ENCODE measurements at places on chromosomes 16 and 17.

- DNase-seq: no peak
Observed at GRCh38 chr16:72923757-72924156, 124.2 kb downstream of the ZFHX3 start.

- DNase-seq: peak; percentile 12
Observed at GRCh38 chr17:73592501-73592961, 51.7 kb downstream of the SDK2 start.

DNA sequence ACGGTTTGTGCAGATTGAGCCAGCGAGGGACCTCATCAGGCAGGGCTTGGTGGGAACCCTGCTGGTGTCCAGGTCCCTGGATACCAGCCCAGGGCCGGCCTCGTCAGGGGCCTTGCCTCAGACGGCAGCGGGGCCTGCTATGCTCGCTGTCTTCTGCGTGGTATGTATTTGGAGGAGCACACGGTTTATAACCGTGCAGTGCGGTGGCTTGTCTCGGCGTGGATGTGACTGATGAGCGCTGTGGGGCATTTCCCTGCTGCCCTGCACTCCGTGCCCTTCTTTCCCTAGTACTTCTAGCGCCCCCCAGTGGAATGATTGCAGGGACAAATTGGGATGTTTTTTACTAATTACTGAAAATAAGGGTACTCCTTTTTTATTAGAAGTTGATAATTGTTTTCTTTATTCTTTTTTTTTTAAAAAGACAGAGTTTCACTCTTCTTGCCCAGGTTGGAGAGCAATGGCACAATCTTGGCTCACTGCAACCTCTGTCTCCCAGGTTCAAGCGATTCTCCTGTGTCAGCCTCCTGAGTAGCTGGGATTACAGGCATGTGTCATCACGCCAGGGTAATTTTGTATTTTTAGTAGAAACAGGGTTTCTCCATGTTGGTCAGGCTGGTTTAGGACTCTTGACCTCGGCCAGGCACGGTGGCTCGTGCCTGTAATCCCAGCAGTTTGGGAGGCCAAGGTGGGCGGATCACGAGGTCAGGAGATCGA, 15.3 kb downstream of the TBCD start:
- peak; percentile 27 for DNase-seq

DNA sequence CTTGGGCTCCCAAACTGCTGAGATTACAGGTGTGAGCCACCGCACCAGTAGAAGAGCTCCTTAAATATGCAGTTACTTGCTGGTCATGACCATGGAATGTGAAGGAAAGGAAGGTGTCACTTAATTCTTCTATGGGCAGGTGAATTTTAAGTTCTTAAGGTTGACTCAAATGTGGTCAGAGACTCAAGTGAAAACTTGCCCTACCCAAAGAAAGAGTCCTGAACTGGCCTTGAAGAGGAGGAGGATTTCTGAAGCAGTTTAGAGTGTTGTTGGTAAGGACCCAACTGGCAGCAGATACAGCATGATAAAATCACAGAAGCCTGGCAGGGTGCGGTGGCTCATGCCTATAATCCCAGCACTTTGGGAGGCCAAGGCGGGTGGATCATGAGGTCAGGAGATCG, 29.4 kb downstream of the CHD9 start:
- no peak for DNase-seq

- DNase-seq: no peak
Observed at GRCh38 chr17:61219460-61219859, 180.2 kb upstream of the TBX2 start.

DNA sequence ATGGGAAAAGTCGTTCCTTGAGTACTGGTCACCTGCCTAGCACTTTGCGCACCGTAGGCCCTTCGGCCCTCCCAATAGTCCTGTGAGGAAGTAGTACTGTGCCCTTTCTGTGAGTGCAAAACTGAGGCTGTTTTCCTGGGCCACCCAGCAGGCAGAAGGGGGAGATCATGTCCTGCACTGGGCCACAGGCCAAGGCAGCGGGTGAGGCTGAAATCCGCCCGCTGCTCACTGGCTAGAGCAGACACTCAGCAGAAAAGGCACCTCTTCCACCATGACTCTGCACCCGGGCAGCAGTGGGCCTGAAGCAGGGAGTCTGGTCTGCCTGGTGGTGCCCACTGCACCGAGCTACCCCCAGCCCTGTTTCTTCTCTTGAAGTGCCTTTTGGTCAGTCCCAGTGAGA, 20.2 kb downstream of the METTL22 start:
- DNase-seq: no peak

- DNase-seq: no peak
Observed at GRCh38 chr16:75377729-75378386, 55.4 kb downstream of the CFDP1 start.

- DNase-seq: no peak
Observed at GRCh38 chr17:62653826-62654761, 26.6 kb downstream of the MRC2 start.

GRCh38 chr17:81451823-81452222, 56.6 kb downstream of the BAHCC1 start:
- no peak for DNase-seq

- DNase-seq: no peak
Observed at GRCh38 chr17:2955931-2956582, 107.3 kb downstream of the OR1D5 start.

DNA sequence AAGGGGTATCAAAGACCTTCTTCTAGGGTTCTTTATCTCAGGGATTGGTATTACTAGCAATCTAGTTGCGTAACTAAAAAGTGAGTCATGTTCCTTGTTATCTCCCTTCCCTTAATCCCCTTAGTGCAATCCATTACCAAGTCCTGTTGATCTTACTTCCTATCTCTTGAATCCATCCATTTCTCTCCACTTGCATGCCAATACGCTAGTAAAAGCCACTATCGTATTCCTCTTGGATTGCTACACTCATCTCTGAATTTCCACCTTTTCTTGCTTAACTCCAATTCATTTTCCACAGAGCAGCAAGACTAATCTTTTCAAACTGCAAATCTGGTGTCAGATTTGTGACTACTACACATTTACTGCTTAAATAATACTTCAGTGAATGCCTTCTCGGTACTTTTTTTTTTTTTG, 1.8 kb upstream of the ADAT1 start:
- no peak for DNase-seq

DNA sequence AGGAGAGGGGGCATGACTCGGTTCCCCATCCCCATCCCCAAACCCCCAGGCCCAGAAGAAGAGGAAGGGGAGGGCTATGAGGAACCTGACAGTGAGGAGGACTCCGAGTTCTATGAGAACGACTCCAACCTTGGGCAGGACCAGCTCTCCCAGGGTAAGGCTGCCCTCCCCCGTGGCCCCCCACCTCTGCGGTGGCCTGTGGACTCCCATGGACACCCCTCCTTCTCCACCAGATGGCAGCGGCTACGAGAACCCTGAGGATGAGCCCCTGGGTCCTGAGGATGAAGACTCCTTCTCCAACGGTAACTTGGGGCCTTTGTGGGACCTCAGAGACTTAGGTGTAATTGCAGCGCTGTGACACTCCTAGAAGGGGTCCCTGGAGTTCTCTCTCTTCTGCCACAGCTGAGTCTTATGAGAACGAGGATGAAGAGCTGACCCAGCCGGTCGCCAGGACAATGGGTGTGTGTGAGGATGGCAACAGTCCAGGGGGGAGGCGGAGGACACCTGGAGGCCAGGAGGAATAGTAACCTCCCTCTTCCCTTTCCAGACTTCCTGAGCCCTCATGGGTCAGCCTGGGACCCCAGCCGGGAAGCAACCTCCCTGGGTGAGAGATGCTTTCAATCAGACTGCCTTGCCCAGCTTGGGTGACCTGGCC, 5.6 kb downstream of the CD19 start:
- no peak for DNase-seq

DNA sequence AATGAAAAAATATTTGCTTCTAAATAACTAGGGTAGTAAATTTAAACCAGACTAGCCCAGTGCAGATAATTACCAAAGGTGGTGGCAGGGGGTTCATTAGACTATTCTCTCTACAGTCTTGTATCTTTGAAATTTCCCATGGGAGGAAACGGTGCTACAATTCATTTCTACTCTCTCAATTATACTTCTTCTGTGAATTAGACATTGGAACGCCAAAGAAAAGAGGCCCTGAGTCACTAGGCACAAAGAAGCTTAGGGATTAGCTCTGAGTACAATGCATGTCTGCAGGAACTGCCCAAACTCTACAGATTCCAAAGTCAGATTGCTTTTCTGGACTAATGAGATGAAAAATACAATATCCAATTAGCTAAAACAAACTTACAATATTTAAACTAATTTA, 30.7 kb upstream of the ARL6IP1 start:
- DNase-seq: no peak

DNA sequence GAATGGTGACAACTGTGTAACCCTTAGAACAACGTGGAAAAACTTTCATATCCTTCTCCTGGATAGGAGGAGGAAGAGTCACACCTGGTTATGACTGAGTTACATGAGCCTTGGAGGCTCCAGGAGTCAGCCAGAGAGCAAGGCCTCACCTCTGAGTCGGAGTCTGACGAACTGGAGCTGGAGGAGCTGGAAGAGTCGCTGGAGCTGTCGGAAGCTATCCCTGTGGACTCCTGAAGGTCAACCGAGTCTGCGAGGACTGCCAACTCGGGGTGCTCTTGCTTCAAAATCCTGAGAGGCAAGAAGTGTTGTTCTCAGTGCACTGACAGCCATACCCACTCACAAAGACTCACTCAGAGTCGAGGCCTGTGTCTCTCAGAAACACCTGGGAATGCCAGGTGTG, 6.2 kb downstream of the JMJD6 start:
- no peak for DNase-seq

- DNase-seq: no peak
Observed at GRCh38 chr16:69724981-69725479, 1.3 kb downstream of the NQO1 start.

DNA sequence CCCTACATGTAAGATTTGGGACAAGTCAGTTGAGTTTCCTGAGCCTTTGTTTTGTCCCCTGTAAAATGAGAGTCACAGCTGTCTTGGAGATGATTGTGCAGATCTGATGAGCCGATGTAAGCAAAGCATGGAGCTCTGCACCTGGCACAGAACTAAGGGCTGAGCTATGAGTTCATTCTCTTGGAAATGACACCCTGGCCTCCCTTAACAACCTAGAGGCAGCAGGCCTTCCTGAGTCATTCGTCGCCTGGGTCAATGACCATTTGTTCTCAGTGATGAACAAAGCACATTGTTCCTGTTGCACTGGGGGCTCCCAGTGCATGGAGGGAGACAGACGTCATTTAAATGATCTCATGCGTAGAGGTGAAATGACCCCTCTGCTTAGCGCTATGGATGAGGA, 62.8 kb upstream of the GCSH start:
- no peak for DNase-seq

DNA sequence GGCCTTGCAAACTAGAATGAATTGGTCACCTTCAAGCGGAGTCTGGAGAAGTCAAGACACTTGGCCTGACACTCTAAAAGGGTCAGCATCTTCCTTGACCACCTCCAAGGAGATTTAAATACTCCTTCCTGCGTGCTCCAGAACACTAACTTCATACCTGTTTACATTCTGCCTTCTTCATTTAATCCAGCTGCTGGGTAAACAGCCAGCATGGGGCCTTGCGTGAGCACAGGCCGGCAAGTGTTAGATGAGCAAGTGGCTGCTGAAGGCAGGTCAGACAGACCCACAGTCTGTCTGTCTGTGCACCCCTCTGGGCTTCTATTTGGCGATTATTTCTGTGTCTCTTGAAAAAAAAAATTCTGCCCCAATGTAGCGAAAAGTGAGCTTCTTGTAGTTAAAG, 153.8 kb downstream of the MSI2 start:
- no peak for DNase-seq

GRCh38 chr17:79990051-79990592, 45.5 kb downstream of the TBC1D16 start:
- DNase-seq: no peak

GRCh38 chr16:85201574-85201973, 89.3 kb upstream of the CIBAR2 start:
- no peak for DNase-seq

DNA sequence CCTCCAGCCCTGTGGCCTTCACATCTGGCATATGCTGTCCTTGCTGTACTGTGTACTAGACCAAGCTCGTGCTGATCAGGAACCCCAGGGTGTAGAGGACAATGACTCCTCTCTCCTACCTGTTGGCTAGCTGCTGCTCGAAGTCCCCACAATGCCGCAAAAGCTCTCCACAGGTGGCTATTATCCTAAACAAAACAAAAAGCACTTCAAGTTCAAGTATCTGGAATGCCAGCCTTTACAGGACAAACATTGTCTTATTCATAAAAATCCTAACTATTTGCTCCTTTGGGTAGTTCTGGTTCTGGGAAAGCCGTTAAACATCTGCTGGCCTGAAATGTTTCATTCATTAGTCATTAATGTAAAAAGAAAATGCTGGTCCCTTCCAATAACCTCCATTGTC, 42.8 kb downstream of the COG7 start:
- DNase-seq: no peak

DNA sequence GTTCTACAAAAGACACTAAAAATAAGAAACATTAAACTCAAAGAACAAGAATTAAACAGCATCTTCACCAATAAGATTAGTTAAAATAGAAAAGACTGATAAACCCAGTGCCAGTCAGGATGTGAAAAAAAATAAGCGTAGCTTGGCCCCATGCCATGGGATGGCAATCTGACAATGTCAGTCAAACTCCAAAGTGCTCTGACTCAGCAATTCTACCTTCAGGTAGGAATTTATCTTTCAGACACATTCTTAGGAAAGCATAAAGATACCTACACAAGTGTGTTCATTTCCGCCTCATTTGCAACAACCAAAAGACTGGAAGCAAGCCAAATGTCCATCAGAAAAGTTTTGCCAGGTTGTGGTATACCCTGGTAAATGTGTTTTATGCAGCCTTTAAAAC, 9.1 kb upstream of the MPO start:
- DNase-seq: no peak

- DNase-seq: peak; percentile 51
Observed at GRCh38 chr17:13031718-13032350, 14.0 kb upstream of the ELAC2 start.

DNA sequence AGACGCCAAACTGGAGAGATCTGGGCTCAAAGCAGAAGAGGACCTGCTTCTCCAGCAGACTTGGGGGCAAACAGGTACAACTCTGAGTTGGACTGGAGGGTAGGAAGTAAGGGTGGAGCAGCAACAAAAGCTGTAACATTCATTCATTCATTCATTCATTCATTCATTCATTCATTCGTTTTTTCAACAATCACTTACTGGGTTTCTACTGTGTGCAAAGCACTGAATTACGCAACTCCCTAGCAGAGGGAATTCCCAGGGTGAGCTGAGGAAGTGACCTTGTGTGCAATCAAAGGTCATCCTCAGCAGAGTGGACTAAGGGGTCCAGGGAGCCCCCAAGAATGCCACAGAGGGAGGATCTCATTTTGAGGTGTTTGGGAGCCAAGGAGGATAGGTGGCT, 231.1 kb upstream of the SDK2 start:
- no peak for DNase-seq

- DNase-seq: no peak
Observed at GRCh38 chr17:58410714-58411407, 6.5 kb downstream of the RNF43 start.

GRCh38 chr16:73326221-73326620, 278.3 kb upstream of the ZFHX3 start:
- no peak for DNase-seq
